Astrocyte (in vitro differentiated cells and primary cell): ENCODE measurements at places on chromosomes 1 and 21. TPM values are rescaled to one million over a fixed set of nuclear protein-coding genes. Genes with fewer than 3 reads are reported as not detected.

DNA sequence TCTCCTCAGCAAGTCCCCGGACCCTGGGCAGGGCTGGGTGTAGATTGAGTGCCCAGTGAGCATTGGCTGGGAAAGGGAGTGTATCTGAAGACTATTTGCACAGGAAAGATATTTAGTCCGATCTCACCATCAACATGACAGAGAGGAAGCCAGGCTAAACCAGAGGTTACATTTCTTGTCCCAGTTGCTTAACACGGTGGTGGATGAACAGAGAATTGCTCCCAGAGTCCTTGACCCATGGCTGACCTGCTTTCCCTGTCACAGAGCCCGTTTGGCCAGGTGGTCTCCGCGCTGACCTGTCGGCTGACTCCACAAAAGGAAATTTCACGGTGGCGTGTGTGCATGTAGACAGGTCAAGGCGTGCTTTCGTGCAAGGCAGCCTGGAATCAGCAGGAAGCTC lies 83.5 kb downstream of the BEND5 start:
- H3K4me3 ChIP-seq = no peak overlapping the region
- no peak overlapping the region for H3K27ac ChIP-seq
- peaks cover 4% of the 10 kb centered on the region for H3K27me3 ChIP-seq

GRCh38 chr1:48127735-48128685 lies 94.5 kb upstream of the SLC5A9 start:
- no peak overlapping the region for H3K4me3 ChIP-seq
- H3K27me3 ChIP-seq = peaks cover 3% of the 10 kb centered on the region
- H3K4me1 ChIP-seq = no peaks in the 10 kb centered on the region
- DNase-seq = no peak
- H3K27ac ChIP-seq = no peak overlapping the region

GRCh38 chr1:17119773-17120480 lies 676 bp upstream of the PADI2 start:
- DNase-seq = no peak
- peaks cover 35% of the 10 kb centered on the region for H3K4me1 ChIP-seq
- H3K36me3 ChIP-seq = no peaks in the 10 kb centered on the region

GRCh38 chr1:86594284-86594770 lies 47.4 kb downstream of the CLCA4 start:
- H3K27me3 ChIP-seq = no peaks in the 10 kb centered on the region
- no peak overlapping the region for H3K27ac ChIP-seq
- no peaks in the 10 kb centered on the region for H3K36me3 ChIP-seq
- no peak overlapping the region for H3K4me3 ChIP-seq

DNA sequence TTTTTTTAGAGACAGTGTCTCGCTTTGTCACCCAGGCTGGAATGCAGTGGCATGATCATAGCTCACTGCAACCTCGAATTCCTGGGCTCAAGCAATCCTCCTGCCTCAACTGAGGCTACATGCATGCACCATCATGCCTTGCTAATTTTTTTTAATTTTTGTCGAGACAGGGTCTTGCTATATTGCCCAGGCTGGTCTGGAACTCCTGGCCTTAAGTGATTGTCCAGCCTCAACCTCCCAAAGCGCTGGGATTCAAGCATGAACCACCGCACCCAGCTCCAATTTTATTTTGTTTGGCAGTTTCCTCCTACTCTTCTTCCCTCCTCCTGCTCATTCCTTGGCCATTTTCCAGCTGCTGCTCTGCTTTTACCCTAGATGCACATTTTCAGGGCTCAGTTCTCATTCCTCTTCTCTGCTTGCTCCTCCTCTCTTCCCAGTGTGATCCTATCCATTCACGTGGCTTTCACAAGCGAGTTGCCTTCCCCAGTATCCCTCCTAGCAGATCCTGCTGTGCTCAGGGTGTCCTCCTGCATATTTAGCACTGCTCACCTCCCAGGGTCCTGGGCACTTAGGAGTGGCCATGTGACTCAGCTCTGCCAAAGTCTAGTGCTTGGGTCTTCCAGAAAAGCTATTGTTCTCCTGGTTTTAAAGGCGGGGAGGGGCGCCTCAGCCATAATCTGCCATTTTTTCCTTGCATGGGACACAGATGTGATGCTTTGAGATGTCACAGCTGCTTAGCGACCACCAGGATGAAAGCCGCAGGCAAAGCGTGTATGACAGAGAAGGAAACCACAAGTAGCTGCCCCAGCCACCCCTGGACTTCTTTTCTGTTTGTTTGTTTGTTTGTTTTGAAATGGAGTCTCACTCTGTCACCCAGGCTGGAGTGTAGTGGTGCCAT lies 33.7 kb downstream of the PSEN2 start:
- no peak overlapping the region for H3K27ac ChIP-seq
- peak; percentile 55 for DNase-seq
- no peaks in the 10 kb centered on the region for H3K36me3 ChIP-seq
- no peaks in the 10 kb centered on the region for H3K4me1 ChIP-seq

- peak; percentile 22 for DNase-seq
- H3K4me3 ChIP-seq = peak overlapping the region; percentile 93
- H3K36me3 ChIP-seq = peaks cover 6% of the 10 kb centered on the region
- peak overlapping the region; percentile 56 for H3K27ac ChIP-seq
- H3K27me3 ChIP-seq = no peaks in the 10 kb centered on the region
Measured at GRCh38 chr1:53327182-53327913, 522 bp downstream of the LRP8 start.

- no peak overlapping the region for H3K27ac ChIP-seq
- H3K4me3 ChIP-seq = no peak overlapping the region
- peaks cover 26% of the 10 kb centered on the region for H3K4me1 ChIP-seq
Measured at GRCh38 chr1:63987014-63987627, 213.3 kb downstream of the ROR1 start.

DNA sequence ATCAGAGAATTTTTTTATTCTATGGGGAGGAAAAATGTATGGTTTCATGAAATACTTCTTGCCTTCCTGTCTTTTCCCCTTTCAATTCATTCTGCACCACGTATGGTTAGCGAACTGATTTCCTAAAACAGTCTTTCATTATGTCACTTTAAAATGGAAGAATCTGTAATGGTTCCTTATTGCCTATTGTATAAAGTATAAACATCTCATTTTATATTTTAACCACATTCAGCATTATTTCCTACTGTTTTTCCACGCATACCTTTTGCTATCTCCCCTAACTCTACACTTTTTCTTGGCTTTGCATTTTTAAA lies 232.3 kb upstream of the B3GALT2 start:
- no peak overlapping the region for H3K27ac ChIP-seq
- no peaks in the 10 kb centered on the region for H3K27me3 ChIP-seq
- H3K36me3 ChIP-seq = no peaks in the 10 kb centered on the region

DNA sequence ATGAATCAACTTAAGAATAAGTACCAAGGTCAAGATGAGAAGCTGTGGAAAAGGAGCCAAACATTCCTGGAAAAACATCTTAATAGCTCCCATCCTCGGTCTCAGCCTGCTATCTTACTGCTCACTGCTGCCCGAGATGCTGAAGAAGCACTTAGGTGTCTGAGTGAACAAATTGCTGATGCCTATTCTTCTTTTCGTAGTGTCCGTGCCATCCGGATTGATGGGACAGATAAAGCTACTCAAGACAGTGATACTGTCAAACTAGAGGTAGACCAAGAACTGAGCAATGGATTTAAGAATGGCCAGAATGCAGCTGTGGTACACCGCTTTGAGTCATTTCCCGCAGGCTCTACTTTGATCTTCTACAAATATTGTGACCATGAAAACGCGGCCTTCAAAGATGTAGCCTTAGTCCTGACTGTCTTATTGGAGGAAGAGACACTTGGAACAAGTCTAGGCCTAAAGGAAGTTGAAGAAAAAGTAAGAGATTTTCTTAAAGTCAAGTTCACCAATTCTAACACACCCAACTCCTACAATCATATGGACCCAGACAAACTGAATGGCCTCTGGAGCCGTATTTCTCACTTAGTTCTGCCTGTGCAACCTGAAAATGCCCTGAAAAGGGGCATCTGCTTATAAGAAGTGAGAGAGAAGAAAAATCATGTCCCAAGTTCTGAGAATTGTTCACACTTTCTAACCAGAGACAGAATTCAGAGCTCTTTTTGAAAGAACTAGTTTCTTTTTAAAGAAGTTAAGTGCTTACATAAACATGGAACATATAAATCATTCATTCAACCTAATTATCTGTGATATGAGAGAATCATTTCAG lies 35.7 kb downstream of the TOR1AIP1 start:
- no peaks in the 10 kb centered on the region for H3K4me1 ChIP-seq
- peak; percentile 11 for DNase-seq
- no peaks in the 10 kb centered on the region for H3K27me3 ChIP-seq
- peaks cover 19% of the 10 kb centered on the region for H3K36me3 ChIP-seq

DNA sequence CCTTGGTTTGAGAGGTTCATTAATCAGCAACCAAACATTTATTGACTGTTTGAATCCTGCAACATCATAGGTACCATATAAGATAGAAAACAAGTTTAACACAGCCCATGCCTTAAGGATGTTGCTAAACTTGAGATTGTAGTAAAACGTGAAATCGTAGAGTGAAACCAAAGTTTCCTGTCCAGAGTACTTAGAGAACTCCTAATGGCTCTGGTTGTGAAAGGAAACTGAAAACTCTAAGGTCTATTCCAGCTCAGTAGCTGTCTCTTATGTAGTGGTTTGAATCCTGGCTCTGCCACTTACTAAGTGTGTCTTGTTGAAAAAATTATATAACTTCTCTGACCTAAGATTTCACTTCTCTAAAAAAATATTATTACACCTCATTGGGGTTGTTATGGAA lies 310.9 kb downstream of the NTNG1 start:
- no peak for DNase-seq
- no peak overlapping the region for H3K27ac ChIP-seq
- H3K4me3 ChIP-seq = no peak overlapping the region
- no peaks in the 10 kb centered on the region for H3K4me1 ChIP-seq
- H3K27me3 ChIP-seq = no peaks in the 10 kb centered on the region

DNA sequence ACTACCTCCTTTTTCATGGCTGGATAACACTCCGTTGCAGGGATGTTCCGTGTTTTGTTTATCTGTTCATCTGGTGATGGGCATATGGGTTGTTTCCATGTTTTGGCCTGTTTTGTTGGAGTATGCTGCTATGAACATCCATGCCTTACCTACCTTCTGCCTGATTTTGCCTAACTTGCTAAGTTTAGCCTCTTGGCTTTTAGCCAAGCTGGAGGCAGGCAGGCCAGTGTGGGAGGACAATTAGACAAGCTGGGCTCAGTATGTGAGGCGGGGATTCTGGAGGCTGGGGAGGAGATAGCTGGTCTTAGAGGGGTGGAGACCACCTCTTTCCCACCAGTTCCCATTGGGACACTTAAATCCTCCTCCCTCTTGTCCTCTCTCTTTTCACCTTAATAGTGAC lies 98.4 kb upstream of the WNT4 start:
- no peak overlapping the region for H3K27ac ChIP-seq
- no peak overlapping the region for H3K4me3 ChIP-seq
- no peaks in the 10 kb centered on the region for H3K4me1 ChIP-seq
- H3K36me3 ChIP-seq = no peaks in the 10 kb centered on the region
- DNase-seq = no peak

- no peaks in the 10 kb centered on the region for H3K36me3 ChIP-seq
- no peaks in the 10 kb centered on the region for H3K4me1 ChIP-seq
- no peak for DNase-seq
- H3K4me3 ChIP-seq = no peak overlapping the region
- no peaks in the 10 kb centered on the region for H3K27me3 ChIP-seq
Measured at GRCh38 chr1:14915356-14916054, 238.0 kb upstream of the TMEM51 start.

DNA sequence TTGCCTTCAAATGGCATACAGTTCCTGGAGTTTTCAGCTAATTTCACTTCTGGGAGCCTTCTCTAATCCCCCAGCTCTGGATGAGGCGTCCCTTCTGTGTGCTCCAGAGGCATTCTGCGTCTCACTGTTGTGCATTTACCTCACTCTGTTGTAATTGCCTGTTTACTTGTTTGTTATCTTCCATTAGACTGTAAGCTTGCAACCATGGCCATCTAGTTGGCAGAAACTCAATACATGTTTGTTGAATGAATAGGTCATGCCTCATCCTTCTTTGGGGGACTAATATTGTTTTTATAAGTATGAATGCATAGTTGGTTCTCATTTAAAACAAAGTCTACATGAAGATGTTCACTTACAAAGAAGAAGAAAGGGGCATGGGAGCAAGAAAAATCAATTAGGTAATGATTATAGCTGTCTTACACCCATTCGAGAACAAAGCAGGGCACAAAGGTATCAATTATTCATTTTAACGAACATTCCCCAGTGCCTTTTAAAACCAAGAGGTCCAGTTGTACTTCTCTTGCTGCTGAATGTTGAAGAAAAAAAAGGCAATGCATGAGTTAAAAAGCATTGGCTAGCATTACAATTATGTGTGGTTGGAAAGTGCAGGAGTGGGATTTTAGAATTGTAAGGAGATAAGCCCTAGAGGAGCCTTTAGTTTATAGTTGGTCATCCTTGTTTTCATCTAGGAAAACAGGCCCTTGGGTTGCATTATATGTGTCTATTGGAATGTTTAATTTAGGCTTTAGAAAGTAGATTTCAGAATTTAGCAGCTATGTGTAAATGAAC lies 6.0 kb downstream of the RGL1 start:
- no peak for DNase-seq
- peaks cover 47% of the 10 kb centered on the region for H3K4me1 ChIP-seq
- H3K27ac ChIP-seq = no peak overlapping the region
- no peaks in the 10 kb centered on the region for H3K27me3 ChIP-seq

GRCh38 chr1:202343652-202344349 lies 2.1 kb upstream of the UBE2T start:
- H3K4me3 ChIP-seq = no peak overlapping the region
- DNase-seq = no peak
- H3K27ac ChIP-seq = no peak overlapping the region
- no peaks in the 10 kb centered on the region for H3K27me3 ChIP-seq
- no peaks in the 10 kb centered on the region for H3K4me1 ChIP-seq

- no peaks in the 10 kb centered on the region for H3K36me3 ChIP-seq
- no peak overlapping the region for H3K4me3 ChIP-seq
- H3K27ac ChIP-seq = no peak overlapping the region
- H3K27me3 ChIP-seq = no peaks in the 10 kb centered on the region
- H3K4me1 ChIP-seq = peaks cover 2% of the 10 kb centered on the region
Measured at GRCh38 chr1:241406421-241406820, 49.4 kb upstream of the RGS7 start.

DNA sequence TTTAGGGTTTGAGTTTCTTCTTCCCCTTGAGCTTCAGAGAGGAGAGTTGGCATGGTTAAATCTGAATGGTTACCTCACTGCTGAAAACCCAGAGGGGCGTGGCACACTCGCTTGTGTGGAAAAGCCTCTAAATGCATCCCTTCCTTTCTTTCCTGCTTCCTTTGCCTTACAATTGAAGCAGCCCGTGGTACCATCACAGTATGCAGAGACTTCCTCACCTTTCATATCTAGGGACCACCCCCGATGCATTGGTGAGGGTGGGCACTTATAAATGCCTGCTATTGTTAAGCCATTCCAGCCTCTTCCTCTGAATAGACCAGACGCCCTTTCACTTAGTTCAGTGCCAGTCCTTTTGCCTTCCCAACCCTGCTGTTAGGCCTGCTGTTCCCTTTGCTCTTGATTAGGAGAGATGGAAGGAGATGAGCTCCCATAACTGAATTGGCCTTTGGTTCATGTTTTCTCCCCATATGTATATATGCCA lies 21.9 kb upstream of the LAX1 start:
- H3K4me1 ChIP-seq = peaks cover 4% of the 10 kb centered on the region
- H3K36me3 ChIP-seq = peaks cover 14% of the 10 kb centered on the region
- no peak overlapping the region for H3K4me3 ChIP-seq
- no peaks in the 10 kb centered on the region for H3K27me3 ChIP-seq
- no peak for DNase-seq

- no peak overlapping the region for H3K27ac ChIP-seq
- DNase-seq = no peak
- H3K4me3 ChIP-seq = no peak overlapping the region
- no peaks in the 10 kb centered on the region for H3K4me1 ChIP-seq
- H3K36me3 ChIP-seq = peaks cover 18% of the 10 kb centered on the region
- no peaks in the 10 kb centered on the region for H3K27me3 ChIP-seq
Measured at GRCh38 chr21:29371464-29371863, 72.7 kb downstream of the BACH1 start.

TDRD5 gene
- total RNA-seq = not detected in 2 replicates

ASPM gene
- 2.2 and 3.9 TPM in 2 replicates for total RNA-seq

OR10T2 gene
- not detected in 2 replicates for total RNA-seq

ITGB2 gene
- 0.61 TPM in 1 of 2 replicates, not detected in the other for total RNA-seq

RGS5 gene
- total RNA-seq = 16.5 and 24.1 TPM in 2 replicates

CCDC185 gene
- total RNA-seq = not detected in 2 replicates

SPRR4 gene
- not detected in 2 replicates for total RNA-seq

HJV gene
- not detected in 2 replicates for total RNA-seq
